Common myeloid progenitor, CD34-positive (primary cell): ENCODE measurements at places on chromosomes 5 and 9.

GRCh38 chr5:32996336-32996735 lies 285.2 kb downstream of the NPR3 start:
- no peak for DNase-seq

DNA sequence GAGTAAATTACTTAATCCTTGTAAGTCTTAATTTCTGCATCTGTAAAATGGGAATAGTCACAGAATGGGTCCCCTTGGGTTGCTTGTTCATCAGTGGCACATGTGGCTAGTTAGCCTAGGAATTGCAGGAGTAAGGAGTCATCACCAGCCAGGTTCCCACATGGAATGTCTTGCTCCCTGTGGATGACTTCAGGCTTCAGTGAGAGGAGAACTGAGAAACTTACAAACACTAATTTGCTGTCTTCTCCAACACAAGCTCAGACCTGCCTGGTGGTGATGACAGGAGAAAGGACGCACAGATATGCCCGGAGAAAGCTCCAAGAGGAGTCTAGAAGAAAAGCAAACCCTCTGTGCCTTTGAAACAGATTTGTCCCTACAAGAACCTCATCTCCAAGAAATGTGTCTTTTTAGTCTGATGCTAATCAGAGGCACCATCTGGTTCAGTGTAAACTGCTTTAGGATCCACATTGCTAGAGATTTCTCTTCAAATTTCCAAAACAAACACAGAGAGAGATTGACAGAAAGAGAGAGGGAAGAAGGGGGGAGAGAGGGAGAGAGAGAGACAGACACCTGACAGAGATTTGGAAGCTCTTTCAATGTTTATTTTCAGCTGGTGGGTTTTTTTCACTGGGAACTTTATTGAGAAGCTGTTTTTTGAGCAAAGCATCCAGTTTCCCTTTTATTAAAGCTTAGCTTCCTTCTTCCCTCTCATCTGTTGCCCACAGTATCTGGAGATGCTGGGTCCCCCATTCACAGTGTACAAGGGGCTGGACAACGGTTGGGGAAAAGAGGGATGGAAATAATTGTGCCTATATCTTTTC lies 128.3 kb downstream of the DOCK2 start:
- DNase-seq: peak; percentile 4

DNA sequence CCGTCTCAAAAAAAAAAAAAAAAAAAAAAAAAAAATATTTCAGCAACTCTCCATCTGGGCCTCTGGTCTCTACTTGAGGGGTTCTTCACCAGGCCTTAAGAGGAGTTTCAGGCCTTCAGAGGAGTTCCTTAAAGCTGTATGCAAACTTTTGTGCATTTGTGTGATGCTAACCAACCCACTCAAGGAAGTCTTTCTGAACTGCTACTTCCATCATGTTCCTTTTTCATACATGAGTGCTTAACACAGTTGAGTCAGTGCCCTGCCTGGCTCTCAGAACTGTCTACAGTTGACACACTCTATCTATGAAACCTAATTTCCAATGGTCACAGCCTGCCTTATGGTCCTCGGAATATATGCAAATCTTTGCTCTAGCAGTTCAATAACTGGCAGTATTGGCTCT lies 146.5 kb downstream of the MEF2C start:
- DNase-seq: no peak

DNA sequence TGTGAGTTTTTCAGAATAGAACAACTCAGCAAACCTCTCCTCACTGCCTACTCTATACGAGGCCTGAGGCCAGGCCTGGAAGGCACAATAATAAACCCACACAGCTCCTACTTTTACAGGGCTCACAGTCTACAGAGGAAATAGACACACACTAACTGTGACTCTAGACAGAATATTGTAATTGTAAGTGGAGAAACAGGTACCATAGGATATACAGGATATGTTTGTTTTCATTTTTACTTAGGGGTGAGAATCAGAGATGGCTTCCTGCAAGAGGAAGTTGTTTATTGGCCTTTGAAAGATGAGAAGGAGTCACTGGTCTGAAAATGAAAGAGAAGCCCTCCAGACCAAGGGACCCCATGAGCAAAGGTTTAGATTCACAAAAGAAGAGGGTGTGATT lies 35.8 kb upstream of the TGFBR1 start:
- DNase-seq: no peak

- peak; percentile 44 for DNase-seq
These were observed 1.3 kb upstream of the NIPBL start for GRCh38 chr5:36875051-36875789.
